IMR-90 (cell line): ENCODE measurements at places on chromosomes 13 and 19. TPM values are rescaled to one million over a fixed set of nuclear protein-coding genes. Genes with fewer than 3 reads are reported as not detected.

The INSL3 gene
- polyA plus RNA-seq: not detected in 2 replicates

DNA sequence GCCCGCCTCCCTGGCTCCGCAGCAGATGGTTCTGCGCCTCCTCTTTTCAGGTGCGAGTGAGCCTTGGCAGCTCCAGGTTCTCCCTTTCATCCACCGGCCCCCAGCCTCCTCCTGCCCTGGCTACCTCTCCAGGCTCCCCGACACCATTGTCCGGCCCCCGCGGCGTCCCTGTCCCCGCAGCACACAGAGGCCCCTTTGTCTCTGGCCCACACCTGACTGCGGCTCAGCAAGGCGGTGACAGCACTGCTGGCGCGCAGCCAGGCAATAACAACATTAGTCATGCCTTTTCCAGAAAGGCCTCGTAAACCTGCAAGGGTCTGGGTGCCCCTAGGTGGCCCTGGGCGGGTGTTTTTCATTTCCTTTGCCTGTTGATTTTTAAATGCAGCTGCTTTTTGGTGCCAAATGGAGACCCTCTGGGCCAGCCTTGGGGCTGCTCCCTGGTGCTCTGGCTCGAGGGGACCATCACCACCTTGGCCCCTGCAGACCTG is 73.2 kb upstream of the MEDAG start:
- no peak for DNase-seq

The PSG7 gene
- 0.24 and 0.26 TPM in 2 replicates for polyA plus RNA-seq

The PSG1 gene
- 2.5 and 2.7 TPM in 2 replicates for polyA plus RNA-seq

The SIGLEC12 gene
- not detected in 2 replicates for polyA plus RNA-seq

GRCh38 chr19:47143322-47144073 is 12.9 kb downstream of the SAE1 start:
- DNase-seq: no peak

The TSKS gene
- 0.10 TPM in 1 of 2 replicates, not detected in the other for polyA plus RNA-seq

DNA sequence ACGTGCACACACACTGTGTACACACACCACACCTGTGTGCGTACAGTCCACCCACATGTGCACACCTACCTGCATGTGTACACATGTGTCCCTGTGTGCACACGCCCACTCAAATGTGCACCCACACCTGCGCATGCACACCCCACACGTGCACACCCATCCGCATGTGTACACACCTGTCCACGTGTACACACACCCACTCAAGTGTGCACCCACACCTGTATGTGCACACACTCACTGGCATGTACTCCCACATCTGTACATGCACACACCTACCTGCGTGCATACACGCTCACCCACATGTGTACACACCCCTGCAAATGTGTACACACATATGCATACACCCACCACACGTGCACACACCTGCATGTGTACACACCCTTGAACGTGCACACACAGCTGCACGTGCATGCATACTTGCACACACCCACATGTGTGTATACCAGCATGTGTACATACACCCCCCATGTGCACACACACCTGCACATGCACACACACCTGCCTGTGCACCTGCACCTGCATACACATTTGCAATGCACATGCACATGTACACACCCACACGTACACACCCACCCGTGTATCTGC is 10.6 kb downstream of the PKN1 start:
- DNase-seq: no peak

- DNase-seq: no peak
These were observed 13.5 kb upstream of the TPM4 start for GRCh38 chr19:16062789-16063188.

The NALCN gene
- 2.0 and 2.9 TPM in 2 replicates for polyA plus RNA-seq

- no peak for DNase-seq
These were observed 103.9 kb upstream of the SOX21 start for GRCh38 chr13:94816256-94816655.

The CCNE1 gene
- polyA plus RNA-seq: 7.0 and 7.4 TPM in 2 replicates

DNA sequence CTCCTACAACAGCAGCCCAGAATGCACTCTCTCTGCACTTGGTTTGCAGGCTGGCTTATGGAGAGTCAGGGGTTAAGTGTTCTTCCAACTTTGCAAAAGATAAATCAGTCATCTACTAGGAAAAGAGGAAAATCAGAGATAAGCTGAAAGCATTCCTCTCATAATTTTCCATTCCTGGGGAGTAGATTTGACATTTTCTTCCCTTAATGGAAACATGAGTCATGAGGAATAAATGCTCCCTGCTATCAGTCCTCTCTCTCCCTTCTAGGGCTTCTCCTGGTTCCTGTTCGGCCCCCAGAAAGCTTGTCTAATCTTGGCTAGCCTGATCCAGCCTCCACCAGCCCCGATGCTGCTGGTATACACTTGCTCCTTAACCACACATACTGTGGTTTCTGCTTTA is 28.4 kb upstream of the ENOX1 start:
- peak; percentile 88 for DNase-seq

- no peak for DNase-seq
These were observed 2.8 kb downstream of the PRMT1 start for GRCh38 chr19:49679771-49680413.

- DNase-seq: peak; percentile 72
These were observed 96.2 kb downstream of the LHFPL6 start for GRCh38 chr13:39506559-39507390.
